ENCODE measurements at places on chromosomes 3 and 15.

DNA sequence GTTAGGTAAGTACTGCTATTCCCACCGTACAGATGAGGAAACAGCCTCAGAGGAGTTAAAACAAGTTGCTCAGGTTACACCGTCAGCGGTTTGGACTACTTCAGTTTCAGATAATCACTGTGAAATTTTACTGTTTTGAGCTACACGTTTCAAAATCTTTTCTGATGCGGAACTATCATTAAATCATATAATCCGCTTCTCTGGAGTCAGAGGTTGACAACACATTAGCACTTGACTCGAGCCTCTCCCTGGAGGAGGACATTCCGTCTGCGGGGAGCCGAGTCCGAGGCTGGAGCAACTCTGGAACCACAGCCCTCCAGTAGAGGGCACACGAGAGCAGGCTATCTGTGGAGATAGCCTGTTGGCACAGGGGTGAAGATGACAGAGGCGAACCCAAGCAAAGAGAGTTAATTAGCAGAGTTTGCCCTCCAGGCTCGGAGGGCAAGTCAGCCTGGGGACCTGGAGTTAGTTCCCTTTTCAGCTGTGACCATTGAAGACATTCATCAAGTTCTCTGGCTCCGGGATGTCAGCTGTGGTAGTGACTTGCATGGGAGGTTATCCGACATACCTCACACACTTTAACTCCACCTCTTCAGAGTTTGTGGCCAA lies 131.2 kb downstream of the IGF1R start:
- DNase-seq, result peak; percentile 43

DNA sequence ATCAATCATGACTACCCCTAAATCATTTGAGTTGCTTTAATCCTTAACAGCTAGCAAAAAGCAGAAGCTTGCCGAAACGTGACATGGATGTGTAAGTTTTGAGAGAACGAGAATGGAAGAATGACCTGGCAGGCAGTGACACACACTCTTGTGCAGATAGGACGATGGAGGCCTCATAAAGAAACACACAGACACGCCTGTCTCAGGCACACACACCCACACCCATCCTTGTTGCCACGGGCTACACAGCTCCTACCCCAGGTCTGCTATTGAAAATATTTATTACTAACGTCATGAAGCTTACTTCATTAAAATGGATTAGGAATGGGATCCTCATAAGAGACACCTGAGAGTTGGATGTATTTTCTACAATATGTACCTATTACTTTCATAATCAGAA lies 8.5 kb downstream of the MYO5C start:
- DNase-seq, result no peak

- no peak for DNase-seq
Observed at GRCh38 chr15:46670258-46670657, 1035.4 kb downstream of the SQOR start.

DNA sequence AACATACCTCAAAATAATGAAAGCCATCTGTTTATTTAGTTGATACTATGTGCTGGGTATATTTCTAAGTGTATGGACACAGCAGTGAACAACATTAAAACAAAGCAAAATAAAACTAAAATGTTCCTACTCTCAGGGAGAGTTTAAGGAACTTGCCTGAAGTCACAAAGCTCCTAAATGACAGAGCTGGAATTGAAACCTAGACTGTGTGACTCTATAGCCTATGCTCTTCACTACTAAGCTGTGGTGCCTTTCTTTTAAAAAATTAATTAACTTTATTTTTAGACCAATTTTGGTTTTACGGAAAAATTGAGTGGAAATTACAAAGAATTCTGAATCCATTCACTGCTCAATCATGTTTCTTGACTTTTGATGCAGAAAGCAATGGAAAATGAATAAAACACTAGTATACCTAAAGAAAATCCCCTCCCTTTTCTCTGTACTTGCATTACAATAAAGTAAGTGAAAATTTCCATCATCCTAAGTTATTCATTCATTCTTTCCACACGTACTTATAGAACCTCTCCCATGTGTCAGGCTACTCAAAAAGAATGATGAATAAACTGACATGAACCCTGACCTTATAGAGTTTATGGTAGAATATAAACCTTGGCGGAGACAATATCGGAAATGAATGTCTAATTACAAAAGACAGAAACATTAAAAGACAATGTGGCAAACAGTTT lies 189.8 kb upstream of the RBMS3 start:
- DNase-seq, result no peak

GRCh38 chr3:74267588-74268184 lies 346.8 kb downstream of the CNTN3 start:
- DNase-seq, result no peak

- DNase-seq, result no peak
Observed at GRCh38 chr3:4986175-4986781, 7.0 kb downstream of the BHLHE40 start.

DNA sequence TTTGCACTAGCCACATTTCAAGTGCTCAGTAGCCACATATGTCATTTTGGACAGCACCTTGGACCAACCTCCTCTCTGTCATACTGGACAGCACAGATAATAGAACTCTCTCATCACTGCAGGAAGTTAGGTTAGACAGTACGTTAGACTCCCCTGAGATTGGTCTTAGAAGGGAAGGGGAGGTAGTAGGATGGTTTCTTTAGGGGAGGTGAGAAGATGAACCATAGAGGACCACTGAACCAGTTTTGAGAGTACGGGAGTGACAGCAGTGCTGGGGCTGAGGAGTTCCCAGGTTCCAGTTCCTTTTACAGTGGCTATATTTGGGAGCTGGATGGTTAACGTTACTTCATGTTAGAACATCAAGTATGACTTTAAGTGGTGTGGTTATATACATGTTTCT lies 7.8 kb downstream of the LRCH3 start:
- DNase-seq, result no peak

- DNase-seq, result no peak
Observed at GRCh38 chr3:194497799-194498575, 11.2 kb upstream of the ATP13A3 start.

DNA sequence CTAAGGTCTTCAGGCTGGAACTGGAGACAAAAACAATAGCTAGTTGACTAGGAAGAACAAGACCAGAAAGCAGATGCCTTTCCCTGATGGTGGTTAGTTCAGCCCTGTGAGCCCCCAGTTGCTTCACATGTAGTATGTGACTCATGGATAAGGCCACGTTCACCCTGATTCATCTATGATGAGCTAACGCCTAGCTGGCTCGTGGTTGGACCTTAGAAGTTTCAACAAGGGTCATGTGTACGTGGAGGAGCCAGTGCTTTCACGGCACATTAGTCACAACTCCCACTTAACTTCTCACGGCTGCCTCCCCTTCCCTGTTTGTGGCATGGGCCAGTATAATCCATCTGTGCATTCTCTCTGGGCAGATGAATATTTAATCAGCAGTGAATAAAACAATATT lies 20.6 kb downstream of the COL8A1 start:
- DNase-seq, result no peak

DNA sequence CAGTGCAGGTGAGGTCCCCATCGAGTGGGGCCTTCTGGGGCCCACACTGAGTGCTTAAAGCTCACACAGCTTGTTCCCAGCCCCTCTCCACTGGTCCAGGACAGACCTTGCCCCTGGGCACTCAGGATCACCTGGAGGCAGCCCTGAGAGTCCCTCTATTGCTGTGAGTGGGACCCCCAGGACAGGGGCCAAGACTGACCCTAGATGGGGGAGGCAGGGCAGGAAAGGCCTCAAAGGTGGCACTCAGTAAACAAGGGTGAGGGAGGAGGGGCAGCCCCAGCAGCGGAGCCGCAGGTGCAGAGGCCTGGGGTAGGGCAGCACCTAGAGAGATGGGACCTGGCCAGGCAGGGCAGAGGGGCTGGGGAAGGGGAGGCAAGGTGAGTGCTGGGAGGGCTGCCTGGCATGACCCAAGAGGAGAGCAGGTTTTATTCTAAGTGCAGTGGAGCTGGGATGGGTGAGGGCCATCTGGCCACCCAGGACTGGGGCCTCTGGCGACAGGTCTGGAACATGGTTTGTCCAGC lies 27.9 kb downstream of the CFAP100 start:
- DNase-seq, result no peak

DNA sequence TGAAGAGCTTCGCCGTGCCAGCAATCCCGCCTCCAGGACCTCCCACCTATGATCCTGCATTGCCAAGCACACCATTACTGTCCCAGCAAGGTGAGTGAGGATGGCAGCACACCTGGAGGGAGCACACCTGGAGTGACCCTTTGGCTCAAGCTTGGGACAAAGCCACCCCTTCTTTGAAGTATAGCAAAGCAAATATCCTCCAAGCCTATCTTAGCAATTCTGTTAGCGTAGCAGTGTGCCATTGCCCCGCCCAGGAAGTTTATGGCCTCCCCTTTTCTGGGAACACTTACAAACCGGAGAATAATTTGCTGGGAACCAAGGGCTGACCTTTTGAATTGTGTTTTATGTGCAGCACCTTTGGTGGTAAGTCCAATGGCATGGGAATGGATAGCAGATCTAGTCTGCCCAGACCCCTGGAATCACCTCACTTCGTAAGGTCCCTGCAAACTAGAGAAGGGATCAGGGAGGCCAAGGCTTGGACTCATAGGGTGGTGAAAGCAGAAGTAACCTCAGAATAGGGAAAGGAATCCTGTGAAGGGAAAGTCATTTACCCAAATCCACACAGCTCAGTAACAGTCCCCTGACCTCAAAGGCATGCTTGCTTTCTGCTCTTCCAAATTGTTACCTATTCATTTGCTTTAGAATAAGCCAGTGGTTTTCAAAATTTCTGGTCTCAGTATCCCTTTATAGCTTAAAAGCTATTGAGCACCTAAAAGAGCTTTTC lies 70.1 kb downstream of the HCN4 start:
- no peak for DNase-seq

DNA sequence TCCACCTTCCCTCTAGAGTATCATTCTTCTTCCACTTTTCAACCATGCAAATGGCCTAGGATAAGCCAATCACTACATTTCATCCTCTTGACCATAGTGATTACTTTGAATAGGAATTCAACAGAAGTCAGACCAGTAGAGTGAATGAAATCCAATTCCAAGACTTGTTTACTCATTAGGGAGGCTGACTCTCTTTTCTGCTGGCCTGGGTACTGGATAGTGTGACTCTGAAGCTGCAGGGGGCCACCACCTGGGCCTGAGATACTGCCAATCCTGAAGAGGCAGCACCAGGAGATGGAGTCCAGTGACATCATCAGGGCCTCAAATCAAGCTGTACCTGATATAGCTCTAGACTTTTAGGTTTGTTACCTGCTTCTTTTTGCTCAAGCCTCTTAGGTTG lies 7.0 kb upstream of the FSTL1 start:
- DNase-seq, result no peak

- DNase-seq, result no peak
Observed at GRCh38 chr3:137692803-137693431, 71.2 kb upstream of the SOX14 start.

DNA sequence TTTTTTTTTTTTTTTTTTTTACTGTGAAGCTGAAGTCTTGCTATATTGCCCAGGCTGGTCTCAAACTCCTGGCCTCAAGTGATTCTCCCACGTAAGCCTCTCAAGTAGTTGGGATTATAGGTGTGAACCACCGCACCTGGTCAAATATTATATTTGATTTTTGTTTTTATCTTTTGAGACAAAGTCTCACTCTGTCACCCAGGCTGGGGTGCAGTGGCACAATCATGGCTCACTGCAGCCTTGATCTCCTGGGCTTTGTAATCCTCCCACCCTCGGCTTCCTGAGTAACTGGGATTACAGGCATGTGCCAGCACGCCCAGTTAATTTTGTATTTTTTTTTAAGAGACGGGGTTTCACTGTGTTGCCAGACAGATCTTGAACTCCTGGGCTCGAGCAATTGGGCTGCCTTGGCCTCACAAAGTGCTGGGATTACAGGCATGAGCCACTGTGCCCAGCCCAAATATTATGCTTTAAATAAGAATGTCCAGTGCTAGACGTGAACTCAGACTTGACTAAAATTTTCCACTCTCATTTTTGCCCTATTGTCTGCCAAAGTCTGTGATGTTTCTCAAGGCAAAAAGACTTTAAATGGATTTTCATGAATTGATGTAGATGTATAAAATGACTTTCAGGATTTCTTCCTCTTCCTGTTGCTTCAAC lies 33.4 kb upstream of the CRBN start:
- no peak for DNase-seq
